Adipocyte (in vitro differentiated cells): ENCODE measurements at places on chromosomes 7 and 10.

GRCh38 chr10:111646021-111646420 lies 537.5 kb downstream of the GPAM start:
- no peak for DNase-seq

- no peak for DNase-seq
Measured at GRCh38 chr10:13567030-13567429, 19.7 kb upstream of the PRPF18 start.

- no peak for DNase-seq
Measured at GRCh38 chr10:32409741-32410140, 36.2 kb upstream of the CCDC7 start.

DNA sequence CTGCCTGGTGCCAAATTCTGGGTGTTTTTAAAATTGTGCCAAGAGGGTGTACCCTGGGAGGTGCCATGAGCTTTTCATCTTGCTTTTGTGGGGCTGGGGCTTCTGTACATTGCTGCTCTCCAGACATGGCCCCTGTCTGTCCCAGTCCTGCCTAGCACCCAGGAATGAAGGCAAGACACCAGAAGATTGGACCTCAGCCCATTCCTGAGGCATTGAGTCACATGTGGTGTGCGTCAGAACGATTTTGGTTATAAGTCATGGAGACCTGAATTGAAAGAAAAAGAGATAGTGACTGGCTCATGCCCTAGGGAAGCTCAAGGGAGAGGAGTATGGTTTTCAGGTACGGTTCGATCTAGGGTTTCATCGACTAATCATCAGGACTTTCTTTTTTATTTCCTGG lies 493.2 kb downstream of the TYW1 start:
- no peak for DNase-seq

GRCh38 chr10:50431791-50432190 lies 180.5 kb upstream of the ASAH2 start:
- DNase-seq: peak; percentile 48

DNA sequence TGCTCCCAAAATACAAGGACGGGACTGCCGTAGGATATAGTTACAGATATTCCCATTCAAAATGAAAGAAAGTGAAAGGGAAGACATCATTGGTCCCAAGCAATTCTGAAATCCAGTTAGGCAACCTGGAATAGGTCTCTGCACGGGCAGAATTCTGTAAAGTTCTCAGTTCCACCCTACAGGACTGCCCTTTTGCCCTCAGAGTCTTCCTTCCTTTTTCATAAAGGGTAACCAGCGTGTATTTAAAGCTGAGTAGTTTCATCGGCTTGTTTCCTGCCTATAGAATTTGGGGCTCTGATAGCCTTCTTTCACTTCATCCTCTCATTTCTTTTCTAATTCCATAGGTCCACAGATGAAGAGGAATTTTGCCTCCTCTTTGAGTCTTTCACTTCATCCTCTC lies 20.0 kb downstream of the COPG2 start:
- no peak for DNase-seq

- peak; percentile 46 for DNase-seq
Measured at GRCh38 chr10:95445223-95445836, 115.8 kb downstream of the SORBS1 start.

DNA sequence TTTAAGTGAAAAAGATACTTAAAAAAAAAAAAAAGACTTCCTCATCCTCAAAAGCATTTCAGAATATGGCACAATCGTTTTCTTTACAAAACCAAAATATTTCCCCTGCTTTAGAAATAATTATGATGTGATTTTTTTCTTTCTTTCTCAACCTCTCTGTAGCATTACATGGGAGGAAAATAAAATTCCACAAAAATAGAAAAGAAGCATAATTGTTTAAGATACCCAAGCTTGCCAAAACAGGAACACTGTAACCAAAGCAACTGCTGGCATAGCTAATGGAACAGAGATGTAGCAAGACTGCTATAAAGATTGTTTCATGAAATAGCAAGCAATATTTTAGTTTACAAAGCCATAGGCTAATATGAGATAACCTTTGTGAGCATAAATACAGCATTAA lies 75.6 kb upstream of the GPR22 start:
- DNase-seq: peak; percentile 87

GRCh38 chr7:5063698-5064097 lies 18.0 kb downstream of the RBAK start:
- DNase-seq: no peak

DNA sequence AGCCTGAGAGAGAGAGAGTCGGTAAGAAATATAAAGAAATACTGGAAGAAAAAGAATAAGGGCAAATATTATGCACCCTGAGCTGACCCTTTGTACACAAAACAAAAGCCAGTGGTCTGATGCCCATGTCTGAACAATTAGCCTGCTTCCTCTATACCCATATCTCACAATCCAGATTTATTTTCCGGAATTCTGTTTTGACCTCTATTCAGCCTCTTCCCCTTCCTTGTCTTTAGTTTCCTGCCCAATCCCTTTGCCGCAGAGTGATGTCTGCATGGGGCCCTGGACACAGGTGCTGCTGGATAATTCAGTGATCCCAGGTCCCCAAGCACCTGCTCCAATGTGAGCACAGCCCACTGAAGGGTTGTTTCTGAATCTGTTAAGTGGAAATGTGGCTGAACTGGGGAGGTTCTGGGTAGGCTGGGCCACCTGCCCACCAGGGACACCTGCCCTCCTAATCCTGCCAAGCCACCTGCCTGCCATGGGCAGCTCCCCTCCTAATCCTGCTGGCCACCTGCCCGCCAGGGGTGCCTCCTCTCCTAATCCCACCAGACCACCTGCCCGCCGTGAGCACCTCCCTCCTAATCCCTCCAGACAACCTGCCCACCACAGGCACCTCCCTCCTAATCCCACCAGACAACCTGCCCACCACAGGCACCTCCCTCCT lies 23.0 kb downstream of the ADGRA1 start:
- no peak for DNase-seq

DNA sequence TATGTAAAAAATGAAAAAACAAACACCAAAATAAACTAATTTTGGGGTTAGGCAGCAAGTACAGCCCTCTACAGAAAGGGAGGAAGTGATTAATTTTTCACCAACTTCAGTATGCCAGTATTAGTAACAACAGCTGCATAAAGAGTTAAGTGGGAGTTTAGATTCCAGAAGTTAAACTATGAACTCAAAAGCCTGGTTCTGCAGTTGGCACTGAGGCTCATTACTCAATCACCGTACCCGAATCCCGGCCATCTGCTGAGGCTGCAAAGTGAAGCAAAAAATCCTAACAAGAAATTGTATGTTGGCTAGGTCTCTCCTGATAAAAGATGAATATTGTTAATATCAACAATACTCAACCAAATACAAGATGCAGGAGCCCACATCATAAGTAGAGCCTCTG lies 4.0 kb downstream of the NUDT5 start:
- DNase-seq: no peak

- peak; percentile 93 for DNase-seq
Measured at GRCh38 chr7:103347507-103348267, at the start of gene PSMC2. Gene PSMC2, plus strand, starts transcription at chr7:103347643. Its CDS starts 69 bp downstream, at chr7:103347712.

- no peak for DNase-seq
Measured at GRCh38 chr7:74657692-74658177, at the start of gene GTF2I. Gene GTF2I, plus strand, starts transcription at chr7:74657718. Its CDS starts 31,411 bp downstream, at chr7:74689129.

- DNase-seq: no peak
Measured at GRCh38 chr10:118732245-118733165, 22.3 kb downstream of the CACUL1 start.

DNA sequence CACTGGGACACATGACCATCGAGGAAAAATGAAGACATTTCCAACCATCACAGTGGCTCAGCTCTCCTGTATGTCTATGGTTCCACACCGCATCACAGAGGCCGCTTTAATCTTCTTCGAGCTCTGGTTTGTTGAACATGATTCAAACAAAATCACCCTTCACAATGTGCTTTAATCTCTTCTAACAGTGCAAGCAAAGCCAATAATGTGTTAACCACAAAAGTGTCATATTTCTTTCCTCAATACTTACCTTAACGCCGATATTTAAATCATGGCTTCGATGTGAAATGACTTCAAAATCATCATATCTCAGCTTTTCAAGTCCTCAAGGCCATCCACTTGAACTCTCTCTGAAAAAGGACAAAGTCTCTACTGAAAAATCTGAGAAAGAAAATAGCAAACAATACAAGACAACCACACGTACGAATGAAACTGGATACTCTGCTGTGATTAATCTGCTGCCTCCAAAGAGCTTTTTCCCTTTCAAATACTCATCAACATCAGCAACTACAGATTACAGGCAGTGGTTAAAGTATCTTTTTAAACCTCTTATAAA lies 23.0 kb upstream of the SVIL start:
- DNase-seq: no peak

DNA sequence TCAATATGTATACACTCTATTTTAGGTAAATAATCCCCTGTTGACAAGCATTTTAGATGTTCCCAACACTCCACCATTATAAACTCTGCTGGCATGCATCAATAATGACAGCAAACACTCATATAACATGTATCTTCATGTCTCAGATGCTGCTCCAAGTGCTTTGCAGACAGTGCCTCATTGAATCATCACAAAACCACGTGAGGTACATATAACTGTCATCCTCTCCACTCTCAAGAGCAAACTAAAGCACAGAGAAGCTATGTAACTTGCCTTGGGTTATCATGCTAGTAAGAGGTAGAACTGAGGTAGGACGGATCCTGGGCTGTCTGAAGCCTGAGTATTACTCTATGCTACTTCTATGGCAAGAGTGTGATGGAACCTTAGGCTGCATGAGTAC lies 72.5 kb upstream of the GSDME start:
- DNase-seq: no peak

DNA sequence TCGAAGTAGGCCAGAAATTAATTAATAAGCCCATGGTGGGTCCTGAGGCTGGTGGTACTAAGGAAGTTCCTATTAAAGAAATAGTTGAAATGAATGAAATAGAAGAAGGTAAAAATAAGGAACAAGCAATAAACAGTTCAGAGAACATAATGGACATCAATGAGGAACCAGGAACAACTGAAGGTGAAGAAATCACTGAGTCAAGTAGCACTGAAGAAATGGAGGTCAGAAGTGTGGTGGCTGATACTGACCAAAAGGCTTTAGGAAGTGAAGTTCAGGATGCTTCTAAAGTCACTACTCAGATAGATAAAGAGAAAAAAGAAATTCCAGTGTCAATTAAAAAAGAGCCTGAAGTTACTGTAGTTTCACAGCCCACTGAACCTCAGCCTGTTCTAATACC lies 36.0 kb downstream of the SLK start:
- no peak for DNase-seq

GRCh38 chr7:27303026-27303425 lies 60.4 kb downstream of the EVX1 start:
- no peak for DNase-seq

DNA sequence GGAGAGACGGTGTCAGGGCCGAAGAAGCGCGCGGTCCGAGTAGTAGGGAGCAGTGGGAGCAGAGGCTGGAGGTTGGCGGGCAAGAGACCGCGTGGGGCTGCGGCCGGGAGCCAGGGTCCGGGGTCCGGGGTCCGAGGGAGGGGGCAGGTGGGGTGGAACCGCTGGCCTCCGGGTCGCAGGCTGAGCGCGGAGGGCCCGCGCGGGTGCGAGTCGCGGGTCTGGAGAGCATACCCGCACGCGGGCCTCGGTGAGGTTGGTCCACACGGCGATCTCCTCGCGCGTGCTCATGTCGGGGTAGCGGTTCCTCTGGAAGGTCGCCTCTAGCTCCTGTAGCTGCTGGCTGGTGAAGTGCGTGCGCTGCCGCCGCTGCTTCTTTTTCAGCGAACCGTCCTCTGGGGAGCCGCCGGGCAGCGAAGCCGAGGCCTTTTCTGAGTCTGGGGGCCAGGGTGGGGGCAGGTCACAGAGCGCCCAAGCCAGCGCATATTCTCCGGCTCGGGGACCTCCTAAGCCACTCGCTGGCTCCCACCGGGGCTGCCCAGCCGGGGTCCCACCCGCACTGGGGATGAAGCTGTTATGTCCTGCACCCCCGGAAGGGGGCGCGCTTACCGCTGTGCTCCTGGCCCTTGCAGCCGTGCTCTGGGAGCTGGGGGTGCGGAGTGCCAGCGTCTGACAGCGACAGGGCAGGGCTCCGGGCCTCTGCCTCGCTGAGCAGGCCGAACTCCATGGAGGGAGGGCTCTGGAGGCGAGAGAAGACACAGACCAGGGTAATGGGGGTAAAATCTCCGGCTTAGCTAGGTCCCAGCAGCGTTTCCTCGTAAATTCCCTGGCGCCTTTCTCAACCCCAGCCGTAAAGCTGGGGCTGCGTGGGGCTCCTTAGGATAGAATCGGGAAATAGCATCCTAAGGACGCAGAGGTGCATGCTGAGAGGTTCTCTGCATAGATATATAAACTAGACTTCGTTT lies 5.5 kb downstream of the ELOVL3 start:
- DNase-seq: peak; percentile 31

DNA sequence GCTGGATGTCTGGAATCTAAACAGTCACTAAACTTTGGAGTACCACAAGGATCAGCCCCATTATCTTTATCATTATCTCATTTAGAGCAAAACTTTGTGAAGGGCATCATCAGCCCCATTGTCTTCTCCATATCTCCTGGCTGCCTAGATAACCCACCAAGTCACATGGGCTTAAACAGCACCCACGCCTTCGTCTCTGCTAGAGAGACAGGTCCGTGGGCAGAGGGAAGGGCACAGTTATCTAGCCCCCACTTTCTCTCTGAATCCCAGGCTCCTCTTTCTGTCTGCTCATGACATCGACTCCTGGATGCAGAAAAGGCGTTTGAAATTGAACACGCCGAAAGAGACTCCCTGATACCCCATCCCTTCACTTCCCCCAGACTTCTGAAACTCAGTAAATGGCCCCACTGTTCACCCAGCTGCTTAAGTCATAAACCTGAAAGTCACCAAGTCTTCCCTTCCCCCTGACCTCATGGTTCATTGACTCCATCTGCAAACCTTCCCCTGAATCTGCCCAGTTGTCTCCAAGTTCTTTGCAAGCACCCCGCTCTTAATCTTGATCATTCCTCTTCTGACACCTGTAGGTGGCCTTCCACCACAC lies 20.9 kb upstream of the PARD3 start:
- no peak for DNase-seq

DNA sequence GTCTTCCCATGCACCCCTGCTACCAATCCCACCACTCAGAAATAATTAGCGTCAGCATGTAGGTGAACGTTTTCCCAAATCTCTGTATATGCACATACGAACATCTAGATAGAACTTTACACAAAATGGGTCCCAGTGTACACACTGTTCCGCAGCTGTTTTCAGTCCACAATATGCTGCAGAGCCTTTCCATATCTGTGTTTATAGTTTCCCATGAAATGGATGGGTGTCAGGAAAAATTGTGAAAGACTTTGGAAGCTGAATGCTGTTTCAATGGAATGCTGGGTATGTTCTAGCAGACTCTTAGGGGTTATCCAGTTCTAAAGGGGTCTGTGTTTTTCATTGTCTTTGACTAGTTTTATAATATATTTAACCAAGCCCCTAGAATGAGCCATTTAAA lies 13.8 kb downstream of the GRK5 start:
- DNase-seq: peak; percentile 62
